ENCODE measurements at places on chromosomes 4 and X.

- DNase-seq = no peak
These were observed at the start of gene SLC38A5 for GRCh38 chrX:48470110-48470832. TSS of gene SLC38A5 (minus strand) at chrX:48470260. CDS start at chrX:48467924, 2,336 bp downstream.

DNA sequence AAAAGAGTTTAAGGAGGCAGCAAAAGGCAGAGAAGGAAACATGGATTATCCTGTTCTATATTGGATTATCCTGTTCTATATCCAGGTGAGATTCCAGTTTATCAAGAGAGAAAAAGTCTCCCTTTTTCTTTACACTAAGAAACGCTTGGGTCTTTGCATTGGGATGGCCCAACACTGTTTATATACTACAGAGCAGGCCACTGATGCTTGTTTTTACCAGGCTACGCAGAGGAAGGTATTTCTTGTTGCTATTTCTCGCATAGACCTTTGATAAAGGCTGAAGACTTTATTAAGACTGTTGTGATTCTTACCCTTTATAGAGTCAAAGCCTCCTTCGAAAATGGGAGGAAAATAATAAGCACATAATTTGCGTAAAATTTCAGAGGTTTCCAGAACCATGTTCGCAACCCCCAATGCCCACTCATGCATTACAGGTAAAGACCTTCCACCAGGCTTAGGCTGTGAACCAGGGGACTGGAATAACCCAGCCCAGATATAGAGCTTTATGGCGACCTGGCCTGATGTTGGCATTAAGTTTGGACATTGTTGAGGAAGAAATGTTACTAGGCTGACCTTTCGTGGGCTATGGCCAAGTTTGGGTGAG lies 218.3 kb downstream of the PTTG2 start:
- DNase-seq = no peak

- DNase-seq = no peak
These were observed 63.8 kb downstream of the PRDM5 start for GRCh38 chr4:120858776-120859175.

DNA sequence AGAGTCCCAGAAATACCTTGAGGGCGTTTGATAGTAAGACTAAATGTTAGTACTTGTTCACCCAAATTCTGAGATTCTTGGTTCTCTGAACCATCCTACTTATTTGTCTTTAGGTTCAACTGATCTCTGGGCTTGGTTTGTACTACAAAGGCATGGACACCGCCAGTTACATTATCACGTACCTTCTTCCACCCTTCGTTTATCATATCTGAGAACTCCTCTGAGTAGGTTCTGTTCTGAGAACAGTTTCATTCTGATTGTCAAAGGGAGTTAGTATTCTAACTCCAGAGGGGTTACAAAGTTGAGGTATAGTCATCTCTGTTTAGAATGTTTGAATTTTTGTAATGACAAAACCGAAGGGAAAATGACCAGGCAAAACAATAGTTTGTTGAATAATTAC lies 19.3 kb downstream of the ZFX start:
- DNase-seq = no peak

GRCh38 chr4:120052856-120053255 lies 13.8 kb downstream of the MAD2L1 start:
- DNase-seq = no peak

- peak; percentile 22 for DNase-seq
These were observed 66.3 kb upstream of the MSN start for GRCh38 chrX:65601126-65601525.

GRCh38 chr4:27008679-27009078 lies 148.0 kb downstream of the STIM2 start:
- DNase-seq = no peak

- DNase-seq = no peak
These were observed 2.9 kb downstream of the LRPAP1 start for GRCh38 chr4:3529363-3529762.

- no peak for DNase-seq
These were observed 47.7 kb downstream of the BEND2 start for GRCh38 chrX:18172970-18173369.

DNA sequence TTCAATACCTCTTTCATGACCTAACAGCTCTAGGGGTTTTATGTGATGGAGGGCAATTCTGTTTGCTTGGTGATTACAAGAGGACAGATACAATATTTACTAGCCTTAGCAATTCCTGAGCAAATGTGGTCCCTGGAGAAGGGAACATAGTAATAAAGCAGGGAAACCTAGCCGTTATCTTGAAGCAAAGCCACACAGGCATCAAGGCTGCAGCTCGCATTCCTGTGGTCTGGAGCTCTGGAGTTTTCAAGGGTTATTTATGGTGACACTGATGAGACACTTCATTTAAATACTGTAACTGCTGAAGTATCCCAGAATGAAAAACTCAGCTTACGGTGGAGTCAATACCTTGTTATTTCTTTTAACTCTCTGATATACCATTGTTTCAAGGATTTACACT lies 66.8 kb downstream of the AFF2 start:
- DNase-seq = no peak

DNA sequence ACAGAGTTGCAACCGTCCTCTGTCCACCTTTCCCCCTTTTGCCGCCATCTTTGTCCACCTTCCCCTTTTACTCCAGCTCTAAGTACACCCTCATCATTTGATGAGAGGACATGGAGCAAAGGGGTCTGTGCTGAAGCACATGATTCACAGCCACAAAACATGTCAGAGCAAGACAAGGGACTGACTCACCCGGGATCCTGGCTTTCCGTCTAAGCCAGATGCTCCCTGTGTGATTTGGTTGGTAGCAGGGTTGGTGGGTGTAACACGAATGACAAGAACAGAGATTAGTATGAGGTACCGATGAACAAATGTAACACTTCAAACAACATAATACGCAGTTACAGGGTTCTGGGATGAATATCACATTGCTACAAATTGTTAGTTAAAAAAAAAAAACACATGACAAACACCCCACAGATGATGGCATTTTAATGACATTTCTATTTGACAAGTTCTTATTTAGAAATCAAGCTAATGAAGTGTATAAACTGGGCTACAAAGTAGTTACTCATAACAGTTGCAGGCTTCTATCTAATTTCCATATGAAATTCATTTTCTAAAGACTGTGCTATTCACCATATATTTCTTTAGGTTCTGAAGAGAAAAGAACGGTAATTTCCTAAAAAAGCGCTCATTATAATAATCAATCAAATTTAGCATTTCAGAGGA lies 71.4 kb upstream of the ETNPPL start:
- no peak for DNase-seq

- no peak for DNase-seq
These were observed 42.7 kb upstream of the MGST2 start for GRCh38 chr4:139622901-139623381.

- no peak for DNase-seq
These were observed 718.7 kb upstream of the MAGEB2 start for GRCh38 chrX:29496636-29497180.

DNA sequence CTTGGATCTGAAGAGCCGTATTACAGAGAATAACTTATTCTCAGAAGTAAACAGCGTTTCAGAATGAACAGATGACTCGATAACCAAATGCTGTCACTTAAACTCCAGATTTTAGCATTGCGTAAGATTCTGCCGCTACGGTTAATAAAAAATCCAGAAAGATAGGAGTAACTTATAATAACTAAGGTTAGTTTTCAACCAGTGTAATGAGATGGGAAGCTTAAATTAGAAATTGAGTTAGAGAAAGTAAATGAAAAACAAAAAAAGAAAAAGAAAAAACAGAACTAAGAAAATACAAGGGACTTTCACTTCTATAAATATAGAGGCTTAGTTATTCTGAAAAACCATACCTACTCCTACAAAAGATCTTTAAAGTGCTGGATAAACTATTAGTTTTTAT lies 13.1 kb upstream of the PARM1 start:
- DNase-seq = no peak

GRCh38 chrX:147912093-147912801 lies 528 bp downstream of the FMR1 start:
- peak; percentile 30 for DNase-seq

GRCh38 chrX:122418758-122419157 lies 765.3 kb upstream of the GRIA3 start:
- no peak for DNase-seq

- no peak for DNase-seq
These were observed 139.6 kb downstream of the CRLF2 start for GRCh38 chrX:1072637-1073377.

GRCh38 chrX:130909469-130910136 lies 6.6 kb upstream of the ENOX2 start:
- no peak for DNase-seq

GRCh38 chrX:140525448-140525847 lies 20.6 kb upstream of the SOX3 start:
- DNase-seq = no peak

DNA sequence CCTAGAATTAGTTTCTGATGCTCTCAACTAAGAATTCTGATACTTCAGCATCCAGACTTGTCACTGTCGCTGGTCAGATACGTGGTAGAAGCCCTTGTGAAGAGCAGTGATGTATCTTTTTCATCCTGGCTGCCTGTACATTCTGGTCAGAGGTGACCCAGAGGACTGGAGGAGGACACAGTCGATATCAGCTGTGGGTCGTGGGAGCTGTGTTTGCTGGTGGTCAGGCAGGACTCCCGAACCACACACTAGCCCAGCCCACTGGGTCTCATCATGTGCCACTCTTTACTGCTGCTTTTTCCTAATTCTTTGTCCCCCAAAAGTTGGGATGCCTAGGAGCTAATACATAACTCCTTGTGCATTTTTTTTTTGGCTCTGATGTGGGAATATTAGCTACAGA lies 6.5 kb downstream of the DCUN1D4 start:
- DNase-seq = no peak

DNA sequence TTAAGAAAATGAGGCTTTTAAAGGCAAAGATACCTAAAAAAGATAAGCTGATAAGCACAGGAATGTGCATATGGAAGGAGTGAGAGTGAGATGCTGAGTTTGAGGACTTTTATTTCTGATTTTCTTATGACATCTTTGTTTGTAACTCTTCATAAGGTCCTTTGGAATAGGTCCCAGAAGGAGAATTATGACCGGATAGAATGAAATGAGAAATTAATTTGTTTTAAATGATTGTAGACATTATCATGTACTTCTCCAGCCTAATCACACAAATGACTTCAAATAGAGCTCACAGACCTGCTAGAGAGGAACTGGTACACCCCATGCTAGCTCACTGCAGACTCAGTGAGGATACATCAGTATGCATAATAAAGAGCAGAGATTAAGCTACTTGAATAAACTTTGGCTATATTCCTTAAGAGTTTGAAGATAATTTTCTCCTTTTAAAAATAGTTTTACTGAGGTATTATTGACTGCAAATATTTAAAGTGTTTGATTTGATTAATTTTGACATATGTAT lies 5.6 kb downstream of the GK2 start:
- DNase-seq = no peak

DNA sequence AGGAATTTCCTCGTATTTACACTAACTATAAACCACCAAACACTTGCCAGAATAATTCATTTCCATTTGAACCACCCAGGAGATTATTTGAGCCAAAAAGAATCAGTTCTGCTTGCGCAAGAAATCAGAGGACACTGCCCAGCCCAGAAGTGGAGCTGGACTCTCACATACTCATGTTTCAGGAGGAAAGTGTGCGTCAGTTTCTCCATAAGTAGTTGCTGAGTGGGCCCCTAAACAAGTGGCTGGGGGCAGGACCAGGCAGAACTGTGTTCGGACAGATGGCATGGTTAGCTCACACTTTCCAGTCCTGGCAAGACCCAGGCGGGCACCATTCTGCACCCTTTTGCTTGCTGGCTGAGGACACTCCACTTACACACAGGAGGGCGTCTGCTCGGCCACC lies 38.8 kb downstream of the BTC start:
- no peak for DNase-seq

- no peak for DNase-seq
These were observed 91.6 kb downstream of the NYX start for GRCh38 chrX:41538707-41539106.
